Natural killer cell treated with Interleukin-12 subunit alpha and Interleukin-12 subunit beta and Interleukin-15 and Interleukin-18, amount 100 ng/mL, for 72 hours (primary cell): ENCODE measurements at places on chromosomes 12 and 14.

- DNase-seq: no peak
Observed at GRCh38 chr14:96832351-96832750, 35.2 kb downstream of the VRK1 start.

- DNase-seq: no peak
Observed at GRCh38 chr14:32384464-32384863, 55.4 kb downstream of the AKAP6 start.

DNA sequence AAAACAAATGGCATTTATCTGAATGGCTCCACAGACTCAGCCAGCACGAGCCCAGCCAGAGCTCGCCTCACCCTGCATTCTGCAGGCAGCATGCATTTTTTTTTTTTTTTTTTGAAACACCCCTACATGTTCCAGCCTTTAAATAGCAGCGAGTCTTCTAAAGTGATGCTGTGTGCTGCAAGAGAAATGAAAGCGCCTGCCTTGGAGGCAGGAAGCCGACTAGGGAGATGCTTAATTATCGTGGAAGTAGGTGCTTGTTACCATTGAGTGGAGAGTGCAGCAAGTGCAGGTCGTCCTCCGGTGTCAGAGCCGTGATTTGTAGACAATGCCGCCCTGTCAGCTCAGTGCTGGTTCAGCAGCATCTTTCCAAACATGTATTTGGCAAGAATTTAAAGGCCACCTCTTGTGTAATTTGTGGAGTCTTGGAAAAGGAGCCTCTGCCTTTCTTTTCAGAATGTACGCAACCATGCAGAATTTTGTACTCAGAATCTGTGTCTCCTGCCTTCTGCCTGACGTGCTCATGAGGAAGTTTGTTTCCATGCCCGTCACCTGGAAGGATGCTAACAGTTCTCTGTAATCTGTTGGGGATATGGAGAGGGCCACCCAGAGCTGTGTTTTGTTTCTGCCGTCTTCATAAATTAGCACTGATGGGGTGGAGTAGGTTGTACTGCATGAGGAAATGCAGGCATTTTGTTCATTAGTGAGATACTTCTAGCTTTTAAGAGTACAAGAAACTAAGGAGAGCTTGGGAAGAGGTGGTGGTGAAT, 345.9 kb upstream of the RGS6 start:
- DNase-seq: no peak

DNA sequence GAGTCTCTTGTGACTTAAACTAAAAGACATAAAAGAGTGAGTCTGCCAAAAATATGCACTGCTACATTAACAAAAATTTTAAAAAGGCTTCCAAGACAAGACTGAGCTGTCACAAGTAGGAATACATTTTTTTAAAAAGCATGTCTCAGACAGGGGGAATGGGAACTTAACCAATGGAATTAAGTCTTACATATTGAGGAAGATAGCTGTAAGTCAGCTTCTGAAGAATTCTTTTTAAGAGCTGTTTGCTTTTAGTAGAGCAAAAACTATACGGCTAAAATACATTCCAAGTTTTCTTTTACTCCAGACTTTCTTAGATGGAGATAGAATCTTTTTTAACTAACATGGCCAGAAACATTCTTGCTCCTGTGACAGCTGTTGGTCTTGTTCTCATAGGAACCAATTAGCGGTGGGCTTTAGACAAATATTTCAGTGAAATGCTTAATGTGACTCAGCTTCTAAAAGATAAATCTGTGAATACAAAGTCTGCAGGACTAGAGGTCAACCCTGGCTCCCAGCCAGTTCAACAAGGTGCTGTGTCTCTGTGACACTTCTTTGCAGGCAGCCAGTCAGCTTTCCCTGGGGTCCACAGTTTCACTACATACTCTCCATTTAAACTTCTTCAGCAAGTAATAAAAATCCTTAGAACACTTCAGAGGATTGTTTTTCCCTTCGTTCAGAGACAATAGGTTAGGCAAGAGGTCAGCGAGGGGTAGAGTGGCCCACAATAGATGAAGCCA, 187.6 kb downstream of the NAV3 start:
- DNase-seq: no peak

DNA sequence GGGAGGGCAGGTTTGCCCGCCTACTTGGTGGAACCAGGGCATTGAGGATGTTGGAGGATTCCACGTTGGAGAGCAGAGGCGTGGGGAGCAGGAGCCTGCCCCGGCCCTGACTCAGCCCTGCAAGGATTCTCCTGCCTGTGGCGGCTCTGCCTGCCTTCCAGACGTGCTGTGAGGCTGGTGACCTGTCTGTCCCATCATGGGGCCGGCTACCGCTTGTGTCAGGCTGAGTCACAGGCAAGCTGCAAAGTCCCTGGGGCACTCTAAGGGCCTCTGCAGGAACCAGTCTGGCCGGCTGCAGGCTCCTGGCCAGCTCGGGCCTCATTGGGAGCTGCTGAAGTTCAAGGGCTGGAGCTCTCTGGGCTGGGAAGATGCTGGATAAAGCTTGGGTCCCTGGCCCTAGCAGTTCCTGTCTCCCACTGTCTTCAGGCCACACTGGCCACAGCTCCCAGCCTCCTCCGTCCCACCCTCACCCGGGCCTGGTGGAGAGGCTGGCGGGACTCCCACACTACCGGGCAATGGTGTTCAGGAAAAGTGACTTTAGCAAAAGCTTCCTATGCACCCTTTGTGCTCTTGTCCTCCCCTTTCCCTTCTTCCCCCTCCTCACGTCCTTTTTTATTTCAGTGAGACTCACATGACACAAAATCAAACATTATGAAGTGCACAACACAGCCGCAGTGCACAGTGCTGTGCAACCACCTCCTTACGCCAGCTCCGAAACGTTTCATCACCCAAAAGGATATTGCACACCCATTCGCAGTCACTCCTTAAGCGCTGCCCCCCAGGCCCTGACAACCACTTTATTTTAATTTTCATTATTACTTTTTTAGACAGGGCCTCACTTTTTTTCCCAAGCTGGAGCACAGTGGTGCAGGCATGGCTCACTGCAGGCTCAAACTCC, 22.0 kb upstream of the ULK1 start:
- DNase-seq: no peak

GRCh38 chr14:75980856-75981255, 939 bp downstream of the TGFB3 start:
- DNase-seq: no peak
